ENCODE measurements at places on chromosomes 3 and 15.

DNA sequence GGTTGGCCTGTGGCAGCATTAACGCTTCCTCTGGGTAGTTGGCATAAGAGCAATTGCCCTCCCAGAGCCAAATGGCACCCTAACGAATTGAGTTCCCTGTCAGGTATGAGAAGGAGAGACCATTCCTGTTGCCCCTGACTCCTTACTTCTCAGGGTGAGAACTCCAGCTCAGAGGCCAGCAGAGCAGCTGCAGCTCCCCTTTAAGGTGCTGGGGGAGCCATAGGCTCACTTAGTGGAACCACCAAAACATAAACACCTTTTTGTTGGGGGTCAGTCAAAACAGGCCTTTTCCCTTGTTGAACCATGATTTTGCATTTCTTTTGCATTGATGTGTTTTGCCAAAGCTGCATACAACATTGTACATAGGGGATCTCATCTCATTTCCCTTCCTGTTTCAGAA, 28.1 kb upstream of the LHFPL4 start:
- no peak for DNase-seq

DNA sequence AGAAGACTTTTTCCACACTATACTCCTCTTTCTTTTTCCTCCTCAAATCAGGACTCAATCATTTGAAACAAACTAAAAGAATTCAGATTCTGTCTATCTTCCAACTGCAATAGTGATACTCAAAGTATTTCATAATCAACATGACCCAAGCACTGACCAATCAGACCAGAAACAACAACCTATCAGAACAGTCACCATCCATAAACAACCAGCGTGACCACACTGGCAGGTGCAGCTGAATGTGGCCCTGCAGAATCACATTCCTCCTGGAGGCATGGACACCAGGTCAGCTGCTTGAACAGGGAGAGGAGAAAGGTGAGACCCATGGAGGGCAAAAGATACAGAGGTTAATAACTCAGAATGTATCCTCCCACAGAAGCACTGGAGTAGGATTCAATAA, 13.3 kb downstream of the HRG start:
- no peak for DNase-seq

DNA sequence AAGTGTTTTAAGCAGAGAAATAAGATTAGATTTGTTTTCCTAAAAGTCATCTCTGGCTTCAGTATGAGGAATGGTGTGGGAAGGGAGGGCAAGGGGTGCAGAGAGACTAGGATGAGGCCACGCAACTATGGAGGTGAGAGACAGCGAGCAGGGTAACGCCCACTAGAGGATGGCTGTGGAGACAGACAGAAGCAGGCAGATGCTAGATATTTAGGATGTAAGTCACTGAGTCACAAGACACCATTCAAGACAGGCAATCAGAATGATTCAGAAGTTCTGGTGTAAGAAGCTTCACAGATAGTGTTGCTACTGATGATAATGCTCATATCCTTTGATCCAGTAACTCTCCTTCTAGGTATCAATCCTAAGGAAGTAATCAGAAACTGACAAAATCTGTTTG, 19.1 kb downstream of the HSPBAP1 start:
- DNase-seq: no peak

DNA sequence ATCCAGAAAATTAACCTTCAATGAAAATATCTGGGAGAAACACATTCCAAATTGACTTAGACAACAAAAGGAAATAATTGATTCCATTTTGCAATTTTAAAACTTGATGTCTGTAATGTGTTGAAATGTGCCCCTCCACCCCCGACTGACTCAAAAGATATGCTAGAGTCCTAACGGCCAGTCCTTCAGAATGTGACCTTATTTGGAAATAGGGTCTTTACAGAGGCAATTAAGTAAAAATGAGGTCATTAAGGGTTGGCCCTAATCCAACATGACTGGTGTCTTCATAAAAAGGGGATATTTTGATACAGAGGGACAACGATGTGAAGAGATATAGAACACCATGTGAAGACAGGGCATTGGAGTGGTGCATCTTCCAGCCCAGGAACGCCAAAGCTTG, 153.9 kb downstream of the PDZRN3 start:
- no peak for DNase-seq

DNA sequence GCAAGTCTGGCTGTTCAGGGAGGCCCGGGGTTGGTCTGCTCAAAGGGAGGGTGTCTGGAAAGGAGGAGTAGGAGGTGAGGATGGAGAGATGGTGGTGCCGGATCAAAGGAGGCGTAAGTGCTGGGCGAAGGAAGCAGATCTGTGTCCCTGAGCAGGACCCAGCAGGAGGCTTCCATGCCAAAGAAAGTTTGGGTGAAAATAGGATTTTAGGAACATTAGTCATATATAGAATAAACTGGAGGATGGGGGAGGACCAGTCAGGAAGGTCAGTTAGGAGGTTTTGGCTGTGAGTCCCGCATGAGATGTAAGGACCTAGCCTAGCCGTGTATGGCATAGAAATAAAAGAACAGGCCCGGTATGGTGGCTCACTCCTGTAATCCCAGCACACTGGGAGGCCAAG, 28.6 kb upstream of the VPS8 start:
- no peak for DNase-seq

GRCh38 chr3:67376416-67376815, 278.0 kb downstream of the SUCLG2 start:
- no peak for DNase-seq

DNA sequence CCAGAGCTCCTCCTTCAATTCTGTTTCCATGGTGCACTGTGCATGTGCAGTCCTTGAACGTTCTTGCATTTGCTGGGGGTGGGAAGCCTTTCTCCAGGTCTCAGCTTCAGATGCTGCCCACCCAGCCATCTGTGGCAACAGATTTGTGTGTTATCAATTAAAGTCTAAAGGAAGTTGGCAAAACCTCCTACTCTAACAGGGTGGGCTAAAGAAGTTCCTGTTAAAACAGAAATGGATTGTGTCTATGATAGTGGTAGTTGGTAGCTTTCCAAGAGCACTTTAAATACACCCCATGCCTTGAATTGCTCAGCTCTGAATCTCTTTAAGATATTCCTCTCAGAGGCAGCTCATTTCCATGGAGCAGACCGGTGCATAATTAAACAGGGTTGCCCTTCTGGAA, 488.0 kb upstream of the SUCLG2 start:
- DNase-seq: no peak

- DNase-seq: no peak
Observed at GRCh38 chr3:54970895-54971294, 43.0 kb upstream of the LRTM1 start.

DNA sequence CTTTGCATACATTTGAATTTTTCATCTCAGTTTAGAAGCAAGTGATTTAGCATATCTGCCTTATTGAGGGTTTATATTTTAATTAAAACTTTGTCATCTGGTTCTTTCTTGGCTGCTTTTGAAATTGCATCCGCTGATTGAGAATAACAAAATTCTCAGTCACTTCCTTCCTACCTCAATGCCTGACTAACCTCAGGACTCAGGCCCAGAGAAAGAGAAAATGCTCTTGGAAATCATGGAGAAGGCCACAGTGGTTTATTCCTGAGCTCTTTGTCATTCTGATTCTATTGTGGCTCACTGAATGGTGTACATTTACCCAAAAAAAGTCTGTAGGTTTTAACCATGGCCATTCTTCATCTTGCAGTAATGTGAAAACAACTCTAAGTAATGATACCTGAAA, 533.9 kb downstream of the TBL1XR1 start:
- no peak for DNase-seq

- no peak for DNase-seq
Observed at GRCh38 chr15:48936666-48937065, 27.1 kb downstream of the SHC4 start.

- no peak for DNase-seq
Observed at GRCh38 chr3:131454501-131454900, 48.3 kb downstream of the MRPL3 start.

- DNase-seq: peak; percentile 43
Observed at GRCh38 chr15:78761020-78761419, 50.2 kb downstream of the ADAMTS7 start.

DNA sequence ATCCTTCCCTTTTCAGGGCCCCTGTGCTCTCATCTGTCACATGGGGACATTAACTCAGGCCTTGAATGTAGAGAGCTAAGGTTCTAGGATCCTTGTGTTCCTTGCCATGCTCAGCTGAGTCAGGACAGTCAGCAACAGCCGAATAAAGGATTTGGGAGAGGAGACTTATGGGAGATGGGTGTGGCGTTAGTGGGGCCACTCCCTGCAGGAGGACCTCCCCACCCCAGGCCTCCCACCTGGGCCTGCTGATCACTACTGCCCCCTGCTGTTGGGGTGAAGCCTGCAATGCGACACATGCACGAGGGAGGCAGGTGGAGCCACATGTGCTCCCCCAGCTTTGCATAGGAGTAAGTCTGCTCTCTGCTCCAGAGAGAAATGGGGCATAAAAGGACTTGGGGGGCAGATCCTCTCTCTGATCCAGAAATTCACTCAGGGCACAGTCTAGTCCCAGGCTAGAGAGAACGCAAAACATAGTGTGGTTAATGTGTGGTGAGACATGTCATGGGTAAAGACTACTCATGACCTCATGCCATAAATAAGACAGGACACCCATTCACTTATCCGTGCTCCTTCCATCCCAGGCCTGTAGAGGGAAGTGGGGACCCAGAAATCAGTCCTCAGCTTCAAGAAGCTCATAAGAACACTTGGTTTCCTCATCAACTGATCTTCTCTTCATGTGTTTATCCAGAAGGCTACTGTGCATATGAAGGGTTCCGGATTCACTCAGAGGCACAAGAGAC, 19.4 kb downstream of the RBP1 start:
- peak; percentile 52 for DNase-seq

DNA sequence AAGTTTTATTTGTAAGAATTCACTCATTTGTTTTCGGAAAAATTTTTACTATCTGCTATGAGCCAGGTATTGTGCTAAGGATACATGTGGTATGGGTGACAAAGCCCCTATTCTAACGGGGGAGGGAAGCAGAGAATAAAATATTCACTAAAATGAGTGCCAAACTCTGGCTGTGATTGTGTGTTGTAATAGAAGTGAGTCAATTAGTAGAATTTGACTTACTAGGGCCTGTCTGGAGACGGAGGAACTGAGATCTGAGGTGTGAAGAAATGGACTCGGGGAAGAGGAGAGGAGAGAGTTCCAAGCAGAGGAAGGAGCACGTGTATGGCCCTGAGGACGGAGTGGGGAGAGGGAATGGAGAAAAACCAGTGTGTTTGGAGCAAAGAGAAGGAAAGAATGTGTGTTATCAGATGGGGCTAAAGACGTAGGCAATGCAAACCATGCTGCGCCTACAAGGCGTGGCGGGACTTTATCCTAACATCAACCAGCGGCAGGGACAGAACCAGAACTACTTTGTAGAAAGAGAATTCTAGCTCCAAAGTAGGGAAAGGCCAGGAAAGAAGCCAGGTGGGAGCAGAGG, 89.1 kb downstream of the OSBPL10 start:
- DNase-seq: no peak

DNA sequence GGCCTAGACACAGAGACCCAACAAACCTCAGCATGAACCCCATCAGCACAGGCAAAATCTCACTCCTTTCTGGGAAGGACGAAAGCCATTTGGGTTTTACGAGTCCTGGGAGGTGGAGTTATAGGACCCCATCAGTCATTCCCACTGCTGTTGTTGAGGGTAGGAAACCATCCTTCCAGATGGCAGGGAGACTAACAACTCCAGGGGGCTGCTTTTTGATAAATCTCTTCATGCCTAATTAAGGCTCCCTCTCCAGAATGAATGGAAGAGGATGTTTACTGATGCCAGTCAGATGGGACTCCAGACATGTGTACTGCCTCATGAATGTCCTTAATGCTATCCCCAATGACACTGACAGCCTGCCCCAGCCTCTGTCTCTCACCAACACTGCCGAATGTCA, 75.3 kb downstream of the ST8SIA2 start:
- no peak for DNase-seq

GRCh38 chr3:58667704-58668103, 1.1 kb upstream of the FAM3D start:
- no peak for DNase-seq

DNA sequence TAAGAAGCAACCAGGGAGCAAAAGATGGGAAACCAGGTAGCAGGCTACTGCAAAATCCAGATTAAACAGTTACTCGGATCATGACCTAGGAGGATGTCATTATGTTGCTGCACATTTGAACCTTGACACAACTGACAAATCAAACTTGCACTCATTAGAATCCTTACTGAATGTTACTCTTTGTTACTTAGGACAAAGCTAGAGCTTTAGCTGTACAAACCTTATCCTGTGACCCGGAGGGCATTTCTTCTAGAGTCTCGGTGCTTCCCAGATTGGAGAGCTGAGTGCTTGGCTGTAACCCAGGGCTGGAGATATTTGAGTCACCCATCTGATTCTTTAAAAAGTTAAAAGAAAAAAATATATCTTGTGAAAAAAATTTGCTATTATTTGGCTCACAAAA, 43.4 kb downstream of the DCP1A start:
- DNase-seq: no peak

GRCh38 chr3:197800379-197800778, 9.3 kb downstream of the LRCH3 start:
- no peak for DNase-seq

- DNase-seq: no peak
Observed at GRCh38 chr15:70014860-70015490, 82.7 kb downstream of the TLE3 start.

- DNase-seq: no peak
Observed at GRCh38 chr15:67396114-67396513, 124.8 kb upstream of the C15orf61 start.

GRCh38 chr15:45635191-45635638, 386 bp downstream of the SQOR start:
- peak; percentile 84 for DNase-seq

GRCh38 chr3:112582244-112582874, 20.5 kb downstream of the SLC35A5 start:
- no peak for DNase-seq

DNA sequence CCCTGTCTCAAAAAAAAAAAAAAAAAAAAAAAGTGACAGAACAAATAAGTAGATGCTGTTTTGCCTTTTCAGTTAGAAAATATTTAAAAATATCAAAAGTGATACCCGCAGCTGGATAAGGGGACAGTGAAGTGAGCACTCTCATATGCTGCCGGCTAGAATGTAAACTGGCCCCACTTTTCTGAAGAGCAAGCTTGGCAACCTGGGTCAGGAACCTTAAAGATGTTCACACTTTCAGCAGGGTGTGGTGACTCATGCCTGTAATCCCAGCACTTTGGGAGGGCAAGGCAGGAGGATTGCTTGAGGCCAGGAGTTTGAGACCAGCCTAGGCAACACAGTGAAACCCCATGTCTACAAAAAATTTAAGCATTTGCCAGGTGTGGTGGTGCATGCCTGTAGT, 17.4 kb downstream of the FSD2 start:
- DNase-seq: no peak

DNA sequence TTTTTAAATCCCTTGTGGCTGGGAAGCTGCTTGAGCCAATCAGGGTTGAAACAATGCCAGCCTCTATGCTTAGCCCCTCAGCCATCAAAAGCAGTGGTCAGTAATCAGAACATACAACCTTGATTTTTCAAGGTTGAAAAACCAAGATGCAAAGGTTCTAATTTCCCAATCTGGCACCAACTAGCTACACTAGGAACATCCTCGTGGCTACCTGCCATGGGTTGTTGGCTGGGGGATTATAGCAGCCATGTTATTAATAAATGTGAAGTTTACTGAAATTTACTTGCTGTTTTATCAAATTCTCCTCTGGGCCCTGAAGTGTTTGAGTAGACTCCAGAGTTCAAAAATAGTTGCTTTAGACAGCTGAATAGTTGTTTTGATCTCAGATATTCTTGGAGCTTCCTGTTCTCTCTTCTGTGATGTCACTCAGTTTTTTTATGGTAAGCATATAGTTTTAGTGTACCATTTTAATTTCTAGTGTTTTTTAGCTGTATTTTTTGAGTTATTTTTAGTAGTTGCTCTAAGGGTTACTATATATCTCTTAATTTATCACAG, 31.9 kb downstream of the PCCB start:
- DNase-seq: peak; percentile 22

All from psoas muscle (tissue), 8 donors.